ENCODE measurements at places on chromosomes 7 and 10.

- DNase-seq: no peak
Measured at GRCh38 chr7:28095231-28095630, 85.4 kb downstream of the JAZF1 start.

DNA sequence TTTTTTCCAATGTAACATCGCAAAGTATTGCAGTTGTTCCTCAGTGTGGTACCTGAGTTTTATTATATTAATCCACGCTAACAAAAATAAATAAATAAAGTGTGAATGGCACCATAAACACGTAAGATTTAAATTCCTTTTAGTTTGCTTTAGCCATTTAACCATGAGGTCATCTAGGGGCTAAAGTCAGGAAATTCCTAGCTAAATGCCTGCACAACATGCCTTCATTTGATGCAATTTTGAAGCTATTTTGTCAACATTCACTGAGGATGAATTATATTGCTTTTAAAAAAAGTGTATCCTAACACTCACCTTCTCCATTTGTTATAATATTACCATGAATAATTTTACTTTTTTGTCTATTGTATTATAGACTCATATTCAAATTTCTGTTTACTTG lies 714.4 kb downstream of the GATA3 start:
- DNase-seq: no peak

DNA sequence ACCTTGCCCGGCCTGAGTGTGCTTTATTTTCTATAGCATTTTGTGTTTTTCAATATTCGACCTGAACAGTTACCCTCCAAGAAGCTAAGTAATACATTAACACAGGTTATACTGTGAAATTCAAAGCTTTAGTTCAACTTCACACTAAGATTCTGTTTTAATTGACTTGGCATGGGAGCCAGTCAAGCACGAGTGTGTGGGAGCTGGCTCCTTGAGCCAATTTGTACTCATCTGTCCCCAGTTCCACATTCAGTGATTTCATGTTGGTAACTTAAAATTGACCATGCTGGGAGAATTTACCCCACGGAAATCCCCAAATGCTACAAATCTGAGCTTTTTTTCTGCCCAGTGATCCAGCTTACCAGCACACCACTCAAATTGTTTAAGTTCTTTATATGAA lies 20.3 kb downstream of the TSPAN12 start:
- no peak for DNase-seq

- no peak for DNase-seq
Measured at GRCh38 chr7:64633401-64633800, 32.5 kb upstream of the ZNF107 start.

GRCh38 chr7:156907656-156908055 lies 14.7 kb upstream of the LMBR1 start:
- DNase-seq: no peak

DNA sequence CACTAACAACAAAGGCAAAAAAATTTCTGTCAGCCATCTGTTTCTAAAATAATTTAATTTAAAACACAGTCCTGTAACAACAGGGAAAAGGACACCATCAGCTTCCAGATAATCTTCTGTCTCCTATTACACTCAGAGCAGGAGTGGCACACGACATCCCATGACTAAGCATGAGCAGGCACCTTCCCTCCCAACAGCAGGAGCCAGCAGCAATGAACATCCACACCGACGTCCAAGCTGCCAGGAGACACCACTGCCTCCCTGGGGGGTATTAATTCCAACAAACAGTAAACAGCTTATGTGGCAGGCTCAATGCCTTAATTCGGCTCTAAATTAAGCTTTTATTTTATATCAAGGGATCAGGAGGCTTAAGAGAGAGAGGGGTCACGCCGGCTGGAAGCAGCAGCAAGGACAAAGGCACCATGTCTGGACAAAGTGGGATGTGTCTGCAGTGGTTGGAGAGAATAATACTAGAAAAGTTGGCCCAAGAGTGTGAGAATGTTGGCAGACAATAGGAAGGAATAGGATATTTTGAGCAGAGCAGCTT lies 45.7 kb downstream of the KIAA1549 start:
- DNase-seq: no peak

DNA sequence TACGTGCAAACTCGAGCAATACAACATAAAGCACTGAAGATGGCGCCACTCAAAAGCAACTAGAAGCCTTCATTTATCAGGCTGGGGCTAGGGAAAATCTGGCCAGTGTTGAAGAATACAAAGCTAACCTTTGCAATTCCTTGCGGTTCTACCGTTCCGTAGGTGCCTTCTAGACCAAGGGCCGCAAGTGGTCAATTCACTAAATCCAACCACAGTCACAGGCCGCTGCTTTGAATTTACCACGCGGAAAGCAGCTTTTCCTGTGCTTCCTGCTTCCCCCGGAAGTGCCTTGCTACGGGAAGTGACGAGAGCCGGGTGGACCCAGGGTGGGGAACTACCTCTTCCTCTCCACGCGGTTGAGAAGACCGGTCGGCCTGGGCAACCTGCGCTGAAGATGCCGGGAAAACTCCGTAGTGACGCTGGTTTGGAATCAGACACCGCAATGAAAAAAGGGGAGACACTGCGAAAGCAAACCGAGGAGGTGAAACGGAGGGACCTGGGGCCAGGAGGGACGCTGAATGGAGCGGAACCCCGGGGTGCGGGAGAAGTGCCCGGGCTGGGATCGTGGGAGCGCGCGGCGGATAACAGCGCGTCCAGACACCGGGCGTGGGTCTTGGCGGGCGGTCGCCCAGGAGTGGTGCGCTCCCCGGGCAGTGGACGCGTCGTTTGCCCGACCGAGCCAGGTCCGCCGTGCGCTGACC lies at the start of gene DDX21:
Gene DDX21 (plus strand): TSS at position 339 of the 701 bp plus-strand sequence. CDS start 56 bp downstream, at position 395.
- DNase-seq: peak; percentile 37

- no peak for DNase-seq
Measured at GRCh38 chr10:113336549-113337130, 216.2 kb upstream of the HABP2 start.

GRCh38 chr10:28177944-28178637 lies 124.8 kb downstream of the MPP7 start:
- no peak for DNase-seq

DNA sequence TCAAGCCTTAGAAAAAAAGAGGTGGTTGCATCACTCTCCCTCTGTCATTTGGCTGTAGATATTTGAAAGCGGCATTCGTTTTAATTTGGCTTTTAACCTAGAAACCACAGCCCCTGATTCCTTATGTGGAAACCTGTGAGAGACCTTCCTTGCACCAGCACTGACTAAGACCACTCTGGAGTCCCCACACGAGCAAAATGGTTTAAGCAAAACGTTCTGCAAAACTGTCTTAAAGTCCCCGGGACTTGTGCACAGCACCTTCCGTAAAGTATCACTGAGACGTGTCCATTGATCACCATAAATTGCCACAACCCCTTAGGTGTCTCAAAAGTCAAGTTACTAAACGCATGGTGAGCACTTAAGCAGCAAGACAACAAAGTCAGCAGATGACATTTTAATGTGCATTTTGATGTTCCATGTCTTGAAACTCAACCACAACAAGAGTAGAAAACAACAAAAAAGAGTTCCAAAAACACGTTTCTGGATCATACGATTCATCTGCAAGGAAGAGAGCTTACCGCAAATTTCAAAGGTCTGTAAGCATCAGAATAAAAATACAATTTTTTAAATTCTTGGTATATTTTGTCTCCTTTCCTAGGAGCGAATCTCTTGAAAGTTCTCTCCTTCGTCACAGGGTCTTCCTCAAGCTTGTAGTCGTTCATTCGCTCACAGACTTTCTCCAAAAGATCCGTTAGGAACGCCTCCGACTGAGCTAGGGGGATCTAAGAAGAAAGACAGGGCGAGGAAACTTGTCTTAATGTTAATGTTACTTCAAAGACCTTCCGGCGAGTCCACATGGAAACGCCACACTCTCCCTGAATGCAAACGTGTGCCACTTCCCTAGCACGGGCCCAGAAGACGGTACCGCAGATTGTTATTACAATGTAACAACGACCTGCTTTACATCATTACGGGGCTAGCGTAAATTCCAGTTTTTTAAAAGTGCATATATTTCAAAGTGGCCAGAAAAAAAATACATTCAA lies 37.7 kb downstream of the CNPY1 start:
- no peak for DNase-seq

- no peak for DNase-seq
Measured at GRCh38 chr7:118003476-118003875, 130.2 kb upstream of the CTTNBP2 start.

DNA sequence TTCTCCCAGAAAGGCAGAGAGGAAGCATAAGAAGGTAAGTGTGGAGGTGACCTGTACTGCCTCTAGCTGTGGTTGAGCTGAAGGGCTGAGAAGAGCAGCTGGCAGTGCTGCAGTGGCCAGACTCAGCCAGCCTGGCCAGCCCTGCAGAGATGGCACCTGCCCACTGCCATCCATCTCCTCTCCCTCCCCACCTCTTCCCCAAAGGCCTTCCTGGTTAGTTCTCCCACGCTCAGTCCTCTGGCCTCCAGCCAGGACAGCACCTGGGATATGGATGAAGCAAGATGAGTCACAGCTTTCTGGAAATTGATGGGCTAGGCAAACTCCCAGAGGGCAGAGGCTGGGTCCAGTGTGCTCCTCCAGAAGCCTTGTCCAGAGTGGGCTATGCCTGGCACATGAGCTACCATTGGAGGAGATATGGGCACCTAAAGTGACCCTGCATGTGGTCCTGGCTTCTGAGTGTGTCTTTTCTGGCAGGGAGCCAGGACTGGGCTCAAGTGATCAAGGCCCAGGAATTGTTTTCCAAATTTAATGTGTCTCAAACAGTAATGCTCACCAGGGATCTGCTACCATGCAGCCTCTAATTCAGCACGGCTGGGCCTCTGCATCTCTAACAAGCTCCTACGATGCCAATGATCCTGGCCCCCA lies 81.0 kb upstream of the CACUL1 start:
- no peak for DNase-seq

GRCh38 chr10:110701617-110701971 lies 57.5 kb downstream of the RBM20 start:
- DNase-seq: no peak

DNA sequence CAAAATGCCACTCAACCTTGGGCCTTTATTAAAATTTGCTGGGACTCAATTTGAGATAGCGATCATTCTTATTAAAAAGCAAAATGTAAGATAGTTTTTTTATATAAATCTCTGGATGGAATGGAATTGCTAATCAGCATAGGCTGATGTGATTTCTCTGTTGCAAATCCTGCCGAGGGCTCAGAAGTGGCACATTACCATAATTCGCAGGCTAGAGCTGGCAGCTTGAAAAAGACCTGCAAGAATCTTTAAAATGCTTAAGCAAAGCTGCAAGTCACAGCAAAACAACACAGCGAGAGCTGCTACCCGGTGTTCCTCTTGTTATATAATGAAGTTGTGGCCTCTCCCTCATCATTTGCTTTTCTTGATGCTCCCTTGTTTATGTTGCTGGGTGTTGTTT lies 448.1 kb downstream of the GATA3 start:
- DNase-seq: no peak

GRCh38 chr7:15921576-15921975 lies 235.1 kb upstream of the MEOX2 start:
- DNase-seq: no peak

GRCh38 chr7:127678337-127678736 lies 26.3 kb downstream of the SND1 start:
- DNase-seq: no peak

DNA sequence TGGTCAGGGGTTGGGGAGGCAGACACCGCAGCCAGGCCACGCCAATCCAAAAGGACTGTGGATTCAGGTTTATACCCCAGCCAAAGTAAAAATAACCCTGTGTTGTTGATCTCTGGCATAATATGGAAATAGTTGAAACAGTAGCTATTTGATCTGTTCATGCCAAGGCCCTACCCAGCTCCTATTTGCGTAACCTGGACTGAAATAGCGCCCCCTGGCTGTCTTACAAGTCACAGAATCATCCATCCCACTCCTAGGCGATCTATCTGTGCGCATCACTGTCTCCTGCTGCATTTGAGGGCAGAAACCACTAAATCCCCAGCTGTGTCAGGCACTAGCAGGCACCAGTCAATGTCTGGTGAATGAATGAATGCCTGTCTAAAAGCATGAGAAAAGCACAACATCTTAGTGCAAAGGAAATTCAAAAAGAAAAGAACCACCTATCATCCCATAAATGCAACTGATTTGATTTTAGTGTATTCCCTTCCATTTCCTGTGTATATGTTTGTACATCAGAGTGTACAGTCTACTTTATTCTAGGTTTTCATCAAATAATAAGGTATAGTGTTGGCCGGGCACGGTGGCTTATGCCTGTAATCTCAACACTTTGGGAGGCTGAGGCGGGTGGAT lies 160.0 kb downstream of the SLIT1 start:
- DNase-seq: no peak

DNA sequence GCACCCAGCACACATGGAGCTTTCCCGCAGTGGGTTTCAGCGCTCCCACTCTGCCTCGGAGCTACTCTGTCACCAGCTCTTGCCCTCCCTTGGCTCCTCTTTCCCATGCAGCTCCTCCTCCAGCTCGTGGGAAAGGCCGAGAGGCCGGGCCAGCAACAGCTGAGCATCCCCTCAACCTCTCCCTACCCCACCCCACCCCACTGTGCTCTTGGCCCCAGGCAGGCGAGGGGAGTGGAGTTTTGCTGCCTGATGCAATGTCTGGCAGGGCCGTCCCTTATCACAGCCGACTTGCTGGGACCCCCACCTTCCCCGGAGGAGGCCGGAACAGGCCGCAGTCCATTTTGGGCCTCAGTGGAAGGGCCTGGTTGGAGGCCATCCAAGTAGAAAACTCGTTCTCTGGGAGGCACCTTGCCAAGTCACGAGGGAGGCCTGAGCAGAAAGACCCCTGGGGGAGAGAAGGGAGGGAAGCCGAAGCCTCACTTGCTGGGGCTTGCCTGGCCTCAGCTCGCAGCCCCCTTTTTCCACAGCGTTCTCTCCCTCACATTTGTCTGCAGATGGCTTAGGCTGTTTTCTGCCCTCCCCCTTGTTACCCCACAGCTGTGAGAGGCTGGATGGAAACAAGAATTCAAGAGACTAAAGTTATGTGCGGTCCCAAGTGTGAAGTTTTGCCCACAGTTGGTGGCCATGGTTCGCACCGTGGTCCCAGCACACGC lies 35.3 kb downstream of the CHST3 start:
- no peak for DNase-seq

- no peak for DNase-seq
Measured at GRCh38 chr7:150556521-150557138, 10.6 kb upstream of the GIMAP4 start.

GRCh38 chr10:70920519-70920918 lies 32.2 kb upstream of the PCBD1 start:
- peak; percentile 18 for DNase-seq

- DNase-seq: no peak
Measured at GRCh38 chr7:47688311-47689100, 106.6 kb upstream of the TNS3 start.

GRCh38 chr10:33542752-33543505 lies 208.5 kb upstream of the NRP1 start:
- DNase-seq: no peak
